ENCODE measurements at places on chromosomes 7 and 10.

DNA sequence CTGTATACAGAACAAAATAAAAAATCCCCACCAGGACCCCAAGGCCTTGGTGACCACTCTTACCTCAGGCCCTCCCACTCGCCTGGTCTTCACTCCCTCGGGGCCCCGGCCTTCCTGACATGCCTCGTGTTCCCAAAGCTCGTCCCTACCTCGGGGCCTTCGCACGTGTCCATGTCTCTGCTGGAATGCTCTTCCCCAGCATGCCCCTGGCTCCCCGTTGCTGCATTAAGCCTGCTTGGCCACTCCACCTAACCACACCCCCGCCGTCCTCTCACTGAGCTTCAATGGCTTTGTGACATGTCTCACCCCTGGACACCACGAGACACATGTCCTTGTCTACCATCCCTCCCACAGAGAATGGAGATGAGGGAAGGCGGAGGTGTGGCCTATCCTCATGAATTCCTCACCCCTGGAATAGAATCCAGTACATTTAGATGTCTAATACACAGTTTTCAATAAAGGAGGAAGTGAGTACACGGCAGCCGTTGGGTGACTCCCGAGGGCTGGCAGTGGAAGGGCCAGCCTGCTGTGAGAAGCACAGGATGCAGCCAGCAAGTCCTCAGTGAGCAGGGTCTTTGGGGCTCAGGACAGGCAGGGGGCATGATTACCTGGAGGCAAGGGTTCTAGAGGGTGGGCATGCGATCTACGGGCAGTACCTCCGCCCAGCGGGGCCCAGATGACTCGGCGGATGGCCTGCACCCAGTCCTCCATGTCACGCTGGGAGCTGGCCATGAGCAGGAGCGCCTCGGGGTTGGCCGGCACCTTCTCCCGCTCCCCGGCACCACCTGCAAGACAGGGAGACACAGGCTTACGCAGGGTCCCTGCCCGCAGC is 125.7 kb downstream of the ARHGAP22 start:
- DNase-seq = no peak
- no peaks in the 10 kb centered on the region for H3K36me3 ChIP-seq
- no peaks in the 10 kb centered on the region for H3K4me1 ChIP-seq
- no peak overlapping the region for H3K27ac ChIP-seq
- H3K27me3 ChIP-seq = peaks cover 5% of the 10 kb centered on the region
- H3K4me3 ChIP-seq = no peak overlapping the region

- no peaks in the 10 kb centered on the region for H3K4me1 ChIP-seq
- H3K27ac ChIP-seq = peak overlapping the region; percentile 25
- no peaks in the 10 kb centered on the region for H3K27me3 ChIP-seq
- no peaks in the 10 kb centered on the region for H3K36me3 ChIP-seq
These were observed 20.7 kb downstream of the SLC16A9 start for GRCh38 chr10:59688921-59689351.

- DNase-seq = no peak
- H3K27me3 ChIP-seq = no peaks in the 10 kb centered on the region
- no peak overlapping the region for H3K4me3 ChIP-seq
- no peak overlapping the region for H3K27ac ChIP-seq
These were observed 14.6 kb downstream of the CHST12 start for GRCh38 chr7:2417981-2418481.

DNA sequence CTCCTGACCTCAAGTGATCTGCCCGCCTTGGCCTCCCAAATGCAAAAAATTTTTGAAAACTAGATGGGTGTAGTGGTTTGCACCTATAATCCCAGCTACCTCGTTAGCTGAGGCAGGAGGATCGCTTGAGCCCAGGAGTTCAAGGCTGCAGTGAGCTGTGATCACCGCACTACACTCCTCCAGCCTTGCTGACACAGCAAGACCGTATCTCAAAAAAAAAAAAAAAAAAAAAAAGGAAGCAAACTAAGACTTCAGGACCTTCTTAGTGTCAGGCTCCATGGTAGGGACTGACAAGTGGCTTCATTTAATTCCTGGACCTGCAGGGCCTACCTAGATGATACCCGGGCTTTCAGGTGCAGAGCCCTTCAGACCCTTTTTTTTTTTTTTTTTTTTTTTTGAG is 2.5 kb downstream of the POP7 start:
- H3K27ac ChIP-seq = no peak overlapping the region
- DNase-seq = no peak
- H3K4me1 ChIP-seq = no peaks in the 10 kb centered on the region
- H3K36me3 ChIP-seq = peaks cover 12% of the 10 kb centered on the region

DNA sequence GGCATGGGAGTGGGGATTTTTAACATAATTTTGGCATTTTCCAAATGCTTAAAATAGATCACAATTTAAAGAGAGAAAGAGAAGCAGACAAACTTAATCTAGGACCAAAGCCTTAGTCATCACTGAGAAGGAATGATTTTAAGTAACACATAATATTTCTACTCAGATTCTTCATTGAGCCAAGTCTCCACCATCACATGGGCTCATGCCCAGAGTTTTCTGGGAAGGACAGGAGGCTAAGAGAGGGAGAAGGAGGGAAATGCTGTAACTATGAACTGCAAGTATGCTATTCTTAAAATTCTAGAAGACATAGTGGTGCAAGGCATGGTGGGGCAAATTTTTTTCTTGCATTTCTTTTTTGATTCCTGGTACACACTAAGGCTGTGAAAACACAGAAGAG is 23.8 kb upstream of the UBE2D1 start:
- no peak overlapping the region for H3K4me3 ChIP-seq
- H3K36me3 ChIP-seq = no peaks in the 10 kb centered on the region
- H3K4me1 ChIP-seq = no peaks in the 10 kb centered on the region
- H3K27ac ChIP-seq = no peak overlapping the region
- DNase-seq = no peak
- H3K27me3 ChIP-seq = no peaks in the 10 kb centered on the region

DNA sequence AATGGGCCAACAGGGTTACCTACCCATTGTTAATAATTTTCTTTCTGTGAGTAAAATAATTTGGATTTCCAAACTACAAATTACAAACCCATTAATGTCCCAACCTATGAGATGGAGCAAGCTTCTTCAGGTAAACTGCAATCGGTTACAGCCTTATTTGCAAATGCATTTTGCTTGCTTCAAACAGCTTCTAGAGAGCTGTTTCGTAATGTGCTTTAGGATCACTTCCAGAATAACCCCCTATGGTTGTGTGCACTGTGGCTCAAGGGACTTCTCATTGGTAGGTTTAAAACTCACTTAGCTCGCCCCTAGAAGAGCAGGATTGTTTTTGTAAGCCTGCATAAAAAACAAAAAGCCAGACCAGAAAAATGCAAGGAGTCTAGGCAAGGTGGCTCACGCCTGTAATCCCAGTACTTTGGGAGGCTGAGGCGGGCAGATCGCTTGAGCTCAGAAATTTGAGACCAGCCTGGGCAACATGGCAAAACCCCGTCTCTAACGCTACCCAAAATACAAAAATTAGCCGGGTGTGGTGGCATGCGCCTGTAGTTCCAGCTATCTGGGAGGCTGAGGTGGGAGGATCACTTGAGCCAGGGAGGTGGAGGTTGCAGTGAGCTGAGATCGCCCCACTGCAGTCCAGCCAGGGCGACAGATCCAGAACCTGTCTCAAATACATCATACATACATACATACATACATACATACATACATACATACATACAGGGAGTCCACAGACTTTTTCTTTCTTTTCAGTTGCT is 3.3 kb upstream of the MAP3K8 start:
- no peak for DNase-seq
- no peaks in the 10 kb centered on the region for H3K27me3 ChIP-seq
- H3K36me3 ChIP-seq = no peaks in the 10 kb centered on the region
- peak overlapping the region; percentile 29 for H3K27ac ChIP-seq
- no peak overlapping the region for H3K4me3 ChIP-seq

DNA sequence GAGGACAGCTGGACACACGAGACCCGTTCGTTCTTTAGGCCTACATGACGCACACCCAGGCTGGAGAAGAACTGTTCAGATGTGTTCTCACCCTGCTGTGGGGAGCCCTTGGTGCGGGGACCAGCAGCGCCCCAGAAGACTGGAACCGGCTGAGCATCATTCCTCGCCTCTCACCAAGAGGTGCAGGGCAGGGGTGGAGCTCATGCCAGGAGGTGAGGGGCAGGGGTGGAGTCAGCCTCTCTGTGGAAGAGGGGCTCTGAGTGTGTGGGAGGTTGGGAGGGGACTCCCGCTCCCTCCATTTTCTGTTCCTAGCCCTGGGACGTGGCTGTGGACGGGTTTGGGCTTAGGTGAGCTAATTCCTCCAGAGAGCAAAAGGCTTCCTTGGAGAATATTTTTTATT is 66.0 kb upstream of the SHH start:
- no peak for DNase-seq
- no peaks in the 10 kb centered on the region for H3K27me3 ChIP-seq
- no peaks in the 10 kb centered on the region for H3K36me3 ChIP-seq
- H3K4me1 ChIP-seq = peaks cover 5% of the 10 kb centered on the region
- no peak overlapping the region for H3K4me3 ChIP-seq

- no peak for DNase-seq
- no peak overlapping the region for H3K4me3 ChIP-seq
- no peak overlapping the region for H3K27ac ChIP-seq
- H3K27me3 ChIP-seq = no peaks in the 10 kb centered on the region
- H3K4me1 ChIP-seq = no peaks in the 10 kb centered on the region
These were observed 44.4 kb upstream of the SLIT1 start for GRCh38 chr10:97230146-97230545.

DNA sequence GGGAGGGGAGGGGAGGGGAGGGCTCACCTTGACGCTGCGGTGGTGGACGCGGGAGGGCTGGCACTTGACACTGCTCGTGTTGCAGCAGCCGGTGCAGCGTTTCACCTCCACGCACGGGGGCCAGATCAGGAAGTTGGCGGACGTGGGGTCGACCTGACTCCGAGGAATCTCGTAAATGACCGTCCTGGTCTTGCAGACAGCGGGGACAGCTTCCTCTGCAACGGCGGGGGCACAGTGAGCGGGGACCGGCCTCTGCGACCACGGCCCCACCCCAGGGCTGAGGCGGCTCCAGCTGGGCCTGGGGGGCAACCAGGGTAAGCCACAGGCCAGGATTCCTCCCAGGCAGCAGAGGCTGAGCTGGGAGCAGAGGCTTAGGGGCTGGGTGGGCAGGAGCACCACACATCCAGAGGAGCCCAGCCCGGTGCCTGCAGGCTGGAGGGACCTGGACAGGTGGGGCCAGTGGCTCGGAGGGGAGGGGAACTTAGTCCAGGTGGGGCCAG is 8.8 kb downstream of the PDGFA start:
- peaks cover 44% of the 10 kb centered on the region for H3K4me1 ChIP-seq
- peak; percentile 66 for DNase-seq
- peak overlapping the region; percentile 92 for H3K27ac ChIP-seq
- H3K4me3 ChIP-seq = no peak overlapping the region
- H3K36me3 ChIP-seq = peaks cover 69% of the 10 kb centered on the region

GRCh38 chr10:3107426-3107961 is 40.1 kb downstream of the PFKP start:
- H3K27me3 ChIP-seq = no peaks in the 10 kb centered on the region
- H3K4me1 ChIP-seq = peaks cover 14% of the 10 kb centered on the region
- H3K27ac ChIP-seq = peak overlapping the region; percentile 95
- H3K36me3 ChIP-seq = peaks cover 83% of the 10 kb centered on the region
- no peak overlapping the region for H3K4me3 ChIP-seq

GRCh38 chr10:580778-581177 is 108.7 kb downstream of the DIP2C start:
- DNase-seq = no peak
- H3K27ac ChIP-seq = peak overlapping the region; percentile 19
- peaks cover 5% of the 10 kb centered on the region for H3K4me1 ChIP-seq
- H3K4me3 ChIP-seq = no peak overlapping the region

DNA sequence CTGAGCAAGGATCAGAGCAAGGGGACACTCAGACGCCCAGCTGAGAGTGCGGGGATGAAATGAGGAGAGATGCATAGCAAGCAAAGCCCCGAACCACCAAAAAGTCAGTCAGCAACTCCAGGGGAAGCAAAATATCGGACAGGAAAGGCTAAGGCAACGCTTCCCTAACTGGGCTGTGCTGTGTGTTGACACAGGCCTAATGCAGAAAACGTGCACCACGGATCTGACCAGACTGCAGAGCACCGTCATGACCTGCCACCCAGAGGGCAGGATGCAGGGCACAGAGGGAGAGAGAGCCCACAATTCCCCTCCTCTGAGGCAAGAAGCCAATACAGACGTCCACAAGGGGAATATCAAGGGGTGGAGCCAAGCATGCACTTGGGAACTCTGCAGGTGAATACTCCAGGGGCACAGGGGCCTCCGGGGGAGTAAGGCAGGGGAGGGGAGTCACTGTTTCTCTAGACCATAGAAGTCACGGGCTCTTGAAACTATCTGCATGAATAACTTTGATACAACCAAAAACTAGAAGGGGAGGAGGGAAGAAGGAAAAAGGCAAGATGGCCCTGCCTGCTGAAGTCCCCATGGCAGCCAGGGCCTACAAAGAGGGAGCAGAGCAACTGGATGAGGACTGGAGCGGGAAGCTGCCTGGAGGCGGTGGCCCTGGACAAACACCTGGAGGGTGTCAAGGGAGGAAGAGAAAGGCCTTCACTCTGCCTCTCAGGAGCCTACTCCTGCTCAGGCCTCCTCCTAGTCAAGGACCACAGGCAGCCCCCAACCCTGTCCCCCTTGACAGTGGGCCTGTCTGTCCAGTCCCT is 26.2 kb downstream of the GRID1 start:
- no peaks in the 10 kb centered on the region for H3K4me1 ChIP-seq
- H3K27me3 ChIP-seq = no peaks in the 10 kb centered on the region
- no peak overlapping the region for H3K27ac ChIP-seq

DNA sequence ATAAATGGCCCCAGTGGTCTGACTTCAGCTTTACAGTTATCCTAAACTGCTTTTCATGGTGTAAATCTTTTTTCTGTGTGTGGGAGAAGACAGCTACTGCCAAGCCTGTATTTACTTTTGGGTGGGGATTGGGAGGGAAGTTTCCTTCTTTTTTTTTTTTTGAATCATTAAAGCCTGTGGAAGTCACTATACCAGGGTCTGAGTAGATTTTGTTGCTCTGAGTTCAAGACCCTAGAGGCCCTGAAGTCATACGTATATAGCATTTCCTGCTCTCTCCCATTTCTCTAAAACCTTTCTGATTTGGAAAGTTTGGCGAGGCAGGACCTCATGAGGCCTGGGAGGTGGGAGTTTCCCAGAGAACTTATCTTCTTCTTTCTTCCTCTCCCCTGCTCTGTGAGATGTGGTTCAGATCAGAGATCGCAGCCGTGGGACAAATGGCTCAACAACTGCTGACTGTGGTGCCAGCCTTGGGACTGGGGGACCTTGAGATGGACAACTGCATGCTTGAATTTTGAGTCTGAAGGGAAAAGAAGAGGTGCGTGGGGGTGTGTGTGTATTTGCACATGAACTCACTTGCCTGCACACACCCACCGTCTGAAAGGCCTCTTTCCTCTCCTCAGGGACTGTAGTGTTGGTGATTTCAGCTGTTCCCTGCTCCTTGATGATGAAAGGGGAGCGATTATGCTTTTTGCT is 18.1 kb downstream of the LRMDA start:
- no peak for DNase-seq
- H3K36me3 ChIP-seq = no peaks in the 10 kb centered on the region
- no peaks in the 10 kb centered on the region for H3K27me3 ChIP-seq
- H3K27ac ChIP-seq = no peak overlapping the region
- no peak overlapping the region for H3K4me3 ChIP-seq

GRCh38 chr7:98995523-98996149 is 117.3 kb downstream of the TRRAP start:
- no peak overlapping the region for H3K27ac ChIP-seq
- peaks cover 77% of the 10 kb centered on the region for H3K36me3 ChIP-seq
- H3K27me3 ChIP-seq = no peaks in the 10 kb centered on the region
- DNase-seq = no peak
